Lower lobe of right lung (tissue), 2 donors: ENCODE measurements at places on chromosomes 7 and 10. TPM values are rescaled to one million over a fixed set of nuclear protein-coding genes. Genes with fewer than 3 reads are reported as not detected.

Gene AKR1C4
- total RNA-seq, result not detected

GRCh38 chr10:11449761-11450160 lies 161.7 kb downstream of the USP6NL start:
- DNase-seq, result no peak

Gene CAMK2B
- 0.30 TPM for total RNA-seq

Gene AKR1B15
- total RNA-seq, result not detected
